ENCODE measurements at places on chromosomes 5 and 9. TPM values are rescaled to one million over a fixed set of nuclear protein-coding genes. Genes with fewer than 3 reads are reported as not detected.

Gene PRRC1
- total RNA-seq: 46.2 TPM

Gene MCIDAS
- total RNA-seq: not detected

Gene UBE2QL1
- 3.3 TPM for total RNA-seq

Gene GABRA6
- not detected for total RNA-seq

Gene CD72
- 3.7 TPM for total RNA-seq

Gene F2R
- 22.0 TPM for total RNA-seq

Gene MLANA
- not detected for total RNA-seq

Gene TMEM232
- total RNA-seq: 2.5 TPM

DNA sequence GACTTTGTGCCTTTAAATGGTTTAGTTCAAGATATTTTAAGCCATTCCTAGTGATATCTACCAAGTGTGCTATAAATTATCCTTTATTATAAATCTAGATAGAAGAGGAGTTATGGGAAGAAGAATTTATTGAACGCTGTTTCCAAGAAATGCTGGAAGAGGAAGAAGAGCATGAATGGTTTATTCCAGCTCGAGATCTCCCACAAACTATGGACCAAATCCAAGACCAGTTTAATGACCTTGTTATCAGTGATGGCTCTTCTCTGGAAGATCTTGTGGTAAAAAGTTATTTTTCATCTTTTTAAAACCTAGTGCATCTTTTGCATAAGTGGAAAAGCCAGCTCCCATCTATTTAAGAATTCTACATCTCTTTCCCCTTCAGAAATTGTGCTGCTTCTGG, 18.6 kb downstream of the SLC23A1 start:
- no peaks in the 10 kb centered on the region for H3K4me1 ChIP-seq
- H3K36me3 ChIP-seq: peaks cover 5% of the 10 kb centered on the region
- no peak overlapping the region for H3K27ac ChIP-seq
- no peak overlapping the region for H3K4me3 ChIP-seq

DNA sequence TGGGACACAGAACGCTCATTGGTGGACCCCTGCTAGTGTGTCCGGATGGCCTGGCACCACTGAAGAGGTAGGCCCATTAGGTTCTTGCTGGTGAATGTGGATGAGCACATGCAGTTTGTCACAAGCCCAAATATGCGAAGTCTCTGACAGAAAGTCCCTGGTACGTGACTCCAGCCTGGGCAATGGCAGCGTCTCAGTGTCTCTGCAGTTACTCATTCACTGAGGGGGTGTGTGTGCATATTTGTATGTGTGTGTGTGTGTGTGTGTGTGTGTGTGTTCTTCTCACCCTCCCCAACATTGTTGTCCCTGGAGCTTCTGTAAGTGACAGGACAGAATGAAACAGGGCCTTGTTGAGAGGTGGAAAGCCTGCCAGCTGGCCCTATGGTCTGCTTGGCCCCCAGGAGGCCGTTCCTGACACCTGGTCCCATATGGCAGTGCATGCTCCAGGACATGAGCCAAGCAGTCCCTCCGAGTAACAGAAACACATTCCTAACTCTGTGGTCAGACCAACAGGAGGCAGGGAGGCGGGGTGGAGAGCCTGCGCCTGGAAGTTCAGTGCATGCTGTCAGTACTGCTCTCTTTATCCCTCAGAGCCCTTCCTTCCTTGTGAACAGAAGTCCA, 169.9 kb downstream of the SLC28A3 start:
- peak; percentile 86 for DNase-seq
- no peak overlapping the region for H3K27ac ChIP-seq
- H3K4me3 ChIP-seq: no peak overlapping the region
- no peaks in the 10 kb centered on the region for H3K27me3 ChIP-seq

- no peaks in the 10 kb centered on the region for H3K4me1 ChIP-seq
- no peak overlapping the region for H3K27ac ChIP-seq
- no peaks in the 10 kb centered on the region for H3K27me3 ChIP-seq
Observed at GRCh38 chr9:87494970-87495471, 2.6 kb upstream of the DAPK1 start.

- no peaks in the 10 kb centered on the region for H3K36me3 ChIP-seq
- no peak overlapping the region for H3K4me3 ChIP-seq
- no peaks in the 10 kb centered on the region for H3K4me1 ChIP-seq
Observed at GRCh38 chr9:99264070-99264680, 42.1 kb downstream of the SEC61B start.

- H3K36me3 ChIP-seq: no peaks in the 10 kb centered on the region
- no peak overlapping the region for H3K4me3 ChIP-seq
- no peak for DNase-seq
Observed at GRCh38 chr5:104189909-104190308, 627.3 kb upstream of the NUDT12 start.

- H3K27me3 ChIP-seq: no peaks in the 10 kb centered on the region
- H3K4me1 ChIP-seq: no peaks in the 10 kb centered on the region
- no peak for DNase-seq
- H3K36me3 ChIP-seq: no peaks in the 10 kb centered on the region
- H3K27ac ChIP-seq: no peak overlapping the region
Observed at GRCh38 chr9:2767800-2768677, 50.7 kb downstream of the KCNV2 start.

- no peaks in the 10 kb centered on the region for H3K36me3 ChIP-seq
- no peaks in the 10 kb centered on the region for H3K27me3 ChIP-seq
- no peak overlapping the region for H3K27ac ChIP-seq
- no peak overlapping the region for H3K4me3 ChIP-seq
- H3K4me1 ChIP-seq: no peaks in the 10 kb centered on the region
- no peak for DNase-seq
Observed at GRCh38 chr5:11898-12297, 80.1 kb upstream of the PLEKHG4B start.

GRCh38 chr9:11199335-11199734, 586.5 kb upstream of the PTPRD start:
- H3K27me3 ChIP-seq: no peaks in the 10 kb centered on the region
- no peaks in the 10 kb centered on the region for H3K4me1 ChIP-seq
- no peak overlapping the region for H3K4me3 ChIP-seq
- H3K27ac ChIP-seq: no peak overlapping the region
- no peaks in the 10 kb centered on the region for H3K36me3 ChIP-seq

Measured in aorta (tissue), 5 donors.